ENCODE measurements at places on chromosomes 7 and 10.

DNA sequence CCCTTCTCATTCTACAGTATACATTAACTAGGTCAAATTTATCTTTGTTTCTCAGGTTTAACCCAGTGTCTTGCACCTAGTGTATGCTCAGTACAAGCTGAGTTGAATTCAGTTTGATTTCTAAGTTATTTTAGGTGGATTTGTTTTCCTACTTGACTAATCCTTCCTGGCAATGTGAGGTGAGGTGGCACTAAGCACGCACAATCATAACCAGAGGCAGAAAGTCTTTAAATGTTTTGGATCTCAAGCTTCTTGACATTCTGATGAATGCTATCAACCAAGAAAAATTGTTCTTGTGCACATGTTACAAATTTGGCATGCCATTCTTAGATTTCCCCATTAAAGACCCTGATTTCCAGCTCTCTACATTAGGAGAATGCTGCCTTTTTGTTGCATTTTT, 3.2 kb downstream of the BZW2 start:
- no peak for DNase-seq

DNA sequence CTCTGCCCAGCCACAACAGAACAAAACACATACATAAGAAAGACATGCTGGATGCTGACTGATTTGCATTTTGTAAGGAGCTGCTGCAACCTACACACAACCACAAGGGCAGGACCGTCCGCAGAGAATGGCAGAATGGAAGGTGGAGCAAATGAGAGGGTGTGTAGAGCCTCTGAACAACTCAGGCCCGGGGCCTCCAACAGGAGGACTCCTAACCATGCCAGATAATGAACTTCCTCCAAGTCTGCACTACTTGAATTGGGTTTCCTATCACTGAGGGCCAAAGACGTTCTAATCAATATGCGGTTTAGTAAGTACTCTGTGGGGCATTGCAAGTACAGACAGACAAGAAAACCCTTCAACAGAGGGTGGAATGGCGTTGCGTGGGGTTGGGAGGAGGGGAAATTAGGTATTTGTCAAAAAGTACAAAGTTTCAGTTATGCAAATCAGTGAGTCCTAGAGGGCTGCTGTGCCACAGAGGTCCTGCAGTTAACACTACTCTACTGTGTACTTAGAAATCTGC, 14.6 kb downstream of the VOPP1 start:
- DNase-seq = no peak

DNA sequence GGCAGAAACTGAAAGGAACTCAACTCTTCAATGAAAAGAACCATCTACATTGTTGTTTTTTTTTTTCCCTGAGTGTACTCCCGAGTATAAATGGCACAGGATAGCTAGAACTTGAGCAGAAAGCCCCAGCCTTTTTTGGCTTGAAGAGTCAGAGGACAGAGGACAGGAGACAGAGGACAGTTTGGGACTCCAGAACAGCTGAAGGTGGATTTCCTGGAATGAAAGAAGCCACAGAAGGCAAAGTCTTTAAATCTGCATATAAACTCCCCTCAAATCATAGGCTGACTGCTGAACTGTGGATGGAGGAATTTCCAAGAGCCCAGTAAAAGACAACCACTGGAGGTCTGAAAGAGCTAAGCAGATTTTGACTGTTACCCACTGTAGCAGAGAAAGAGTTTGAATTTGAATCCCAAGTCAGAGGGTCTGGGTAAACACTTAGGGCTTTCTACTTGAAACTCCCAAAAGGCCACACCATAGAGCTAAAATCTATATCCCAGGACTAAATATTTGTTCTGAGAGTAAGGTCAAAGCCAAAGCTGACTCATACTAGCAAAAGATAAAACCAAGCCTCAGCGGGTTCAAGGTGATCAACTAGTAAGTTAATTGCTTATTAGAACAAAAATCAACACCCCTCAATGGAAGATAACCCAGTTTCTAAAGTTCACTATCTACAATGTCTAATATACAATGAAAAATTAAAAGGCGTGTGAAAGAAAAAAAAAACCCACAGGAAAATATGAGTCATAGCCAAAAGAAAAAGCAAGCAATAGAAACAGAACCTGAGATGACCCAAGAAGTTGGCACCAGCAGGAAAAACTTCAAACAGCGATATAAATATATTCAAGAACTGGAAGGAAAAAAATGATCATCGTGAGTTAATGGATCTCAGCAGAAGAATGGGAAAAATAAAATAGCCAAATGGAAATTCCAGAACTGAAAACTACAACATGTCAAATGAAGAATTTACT, 1.8 kb upstream of the OPN1SW start:
- DNase-seq = no peak

- no peak for DNase-seq
Observed at GRCh38 chr7:132508724-132509353, 67.4 kb downstream of the PLXNA4 start.

- no peak for DNase-seq
Observed at GRCh38 chr10:131788386-131788785, 112.4 kb upstream of the PPP2R2D start.

- DNase-seq = no peak
Observed at GRCh38 chr10:122514045-122514840, 46.3 kb upstream of the DMBT1 start.

DNA sequence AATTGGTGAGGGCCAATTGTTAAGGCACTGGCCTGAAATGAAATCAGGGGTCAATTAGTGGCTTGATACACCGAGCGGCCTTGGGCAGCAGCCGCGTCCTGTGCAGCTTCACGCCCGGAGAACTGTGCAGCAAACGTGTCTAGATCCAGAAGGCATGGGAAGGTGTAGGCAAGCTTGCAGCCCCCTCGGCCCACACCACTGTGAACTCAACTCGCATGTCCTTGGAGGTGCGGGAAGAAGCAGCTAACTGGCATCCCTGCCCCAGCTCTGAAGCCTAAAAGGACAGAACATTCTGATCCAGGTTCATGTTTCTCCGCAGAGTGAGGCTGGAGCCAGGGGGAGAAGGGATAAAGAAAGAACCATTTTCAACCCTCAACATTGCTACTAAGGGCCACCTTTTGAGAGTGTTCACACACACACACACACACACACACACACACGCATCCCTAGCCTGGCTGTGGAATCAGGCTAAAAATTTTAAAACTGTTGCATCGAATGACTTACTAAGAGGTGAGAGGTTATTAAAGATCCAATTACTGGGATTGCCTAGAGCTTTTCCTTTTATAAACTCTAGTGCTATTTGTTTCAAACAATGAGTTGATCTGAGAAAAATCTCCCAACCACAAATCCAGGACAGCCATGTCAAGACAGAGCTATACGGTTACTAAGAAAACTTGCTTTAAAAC, 104.0 kb downstream of the PARP12 start:
- DNase-seq = no peak

DNA sequence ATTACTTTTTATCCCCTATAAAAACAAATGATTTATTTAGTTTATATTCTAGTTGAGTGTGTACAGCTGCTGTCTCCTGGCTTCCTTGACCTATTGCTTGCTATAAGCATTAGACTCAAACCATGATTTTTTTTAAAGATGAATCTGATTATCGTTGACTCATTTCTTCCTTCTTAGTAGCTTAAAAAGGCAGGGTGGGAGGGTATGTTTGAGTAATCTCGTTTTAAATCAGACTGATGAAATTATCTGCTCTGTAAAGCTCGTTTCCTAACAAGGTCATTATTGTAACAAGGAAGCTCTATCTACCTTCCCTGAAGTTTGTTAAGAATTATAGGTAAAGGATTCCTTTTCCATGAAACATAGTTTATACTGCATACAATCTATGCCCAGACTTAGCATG, 276.3 kb upstream of the KCND2 start:
- no peak for DNase-seq

DNA sequence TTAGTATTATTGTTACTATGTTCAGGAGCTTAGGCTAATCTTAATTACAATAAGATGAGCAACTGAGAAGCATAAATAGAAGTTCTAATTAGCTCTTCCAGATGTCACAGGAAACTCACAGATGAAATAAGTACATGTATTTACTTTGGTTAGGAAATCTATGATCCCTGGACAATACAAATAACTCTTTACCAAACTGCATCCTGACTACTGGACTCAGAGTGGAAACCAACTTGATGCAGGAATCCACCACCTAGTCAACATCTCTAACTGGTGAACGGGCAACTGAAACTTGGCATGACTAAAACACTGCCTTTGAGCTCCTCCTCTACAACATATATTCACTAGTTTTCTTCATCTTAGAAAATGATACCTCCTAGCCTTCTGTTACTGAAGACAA, 193.2 kb downstream of the AGMO start:
- DNase-seq = no peak

DNA sequence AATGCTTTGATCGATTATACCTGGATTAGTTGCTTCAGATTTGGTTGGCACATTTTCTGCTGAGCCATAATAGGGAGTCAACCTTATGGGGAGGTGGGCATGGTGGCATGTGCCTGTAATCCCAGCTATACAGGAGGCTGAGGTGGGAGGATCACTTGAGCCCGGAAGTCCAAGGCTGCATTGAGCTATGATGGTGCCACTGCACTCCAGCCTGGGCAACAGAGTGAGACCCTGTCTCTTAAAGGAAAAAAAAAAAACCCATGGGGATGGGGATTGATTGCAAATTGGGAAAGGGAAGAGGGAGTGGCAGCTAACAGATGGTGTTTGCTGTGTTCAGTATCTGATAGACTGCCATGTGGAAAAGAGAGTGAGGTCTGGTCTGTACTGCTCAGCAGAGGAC, 11.1 kb downstream of the STK17A start:
- DNase-seq = no peak

- DNase-seq = no peak
Observed at GRCh38 chr10:85784792-85785191, 581.8 kb downstream of the GRID1 start.

GRCh38 chr10:44036425-44036824, 348.5 kb downstream of the CXCL12 start:
- DNase-seq = peak; percentile 22

- DNase-seq = peak; percentile 45
Observed at GRCh38 chr10:86439544-86439943, 72.9 kb upstream of the GRID1 start.

- DNase-seq = no peak
Observed at GRCh38 chr7:51059504-51060142, 257.0 kb downstream of the COBL start.

DNA sequence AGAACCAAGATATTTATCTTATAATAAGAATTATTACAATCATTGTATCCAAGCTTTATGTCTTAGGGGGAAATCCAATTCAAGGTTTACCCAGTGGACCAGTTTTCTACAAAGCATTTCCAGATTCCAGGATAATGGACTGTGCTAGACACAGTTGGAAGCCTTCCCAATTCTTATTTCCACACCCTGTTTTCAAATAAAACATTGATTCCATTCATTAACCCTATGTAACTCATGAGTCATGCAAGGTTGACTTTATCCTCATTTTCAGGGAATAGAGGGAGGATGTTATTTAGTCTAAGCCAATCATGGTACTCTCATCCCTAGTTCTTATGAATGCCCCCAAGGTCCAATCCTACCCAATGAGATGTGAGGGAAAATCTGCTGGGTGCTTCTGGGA, 145.7 kb downstream of the RNLS start:
- no peak for DNase-seq

DNA sequence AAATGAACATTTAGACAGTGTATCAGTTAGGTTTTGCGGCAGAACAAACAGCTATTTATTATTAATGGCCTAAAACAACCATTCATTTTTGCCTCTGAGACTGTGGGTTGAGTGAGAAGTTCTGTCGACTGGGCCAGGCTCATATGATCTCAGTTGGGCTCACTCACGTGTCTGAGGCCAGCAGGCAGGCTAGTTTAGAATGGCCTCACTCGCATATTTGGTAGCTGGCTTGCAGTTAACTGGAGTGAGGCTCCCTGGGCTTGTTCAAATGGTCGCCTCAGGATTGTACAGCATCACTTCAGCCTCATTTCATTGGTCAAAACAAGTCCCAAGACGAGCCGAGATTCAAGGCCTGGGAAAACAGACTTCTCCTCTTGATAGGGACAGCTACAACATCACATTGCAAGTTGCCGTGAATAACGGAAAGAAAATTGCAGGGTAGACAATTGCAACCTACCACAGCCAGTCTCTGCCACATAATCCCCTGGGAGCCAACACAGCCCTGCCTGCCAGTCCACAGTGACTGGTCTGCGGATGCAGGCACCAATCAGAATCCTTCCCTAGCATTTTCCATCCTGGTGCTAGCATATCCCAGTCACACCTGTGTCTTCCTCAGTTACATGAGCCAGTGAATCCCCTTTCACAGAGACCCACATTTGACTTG, 23.1 kb upstream of the PPIF start:
- DNase-seq = no peak

- no peak for DNase-seq
Observed at GRCh38 chr10:3290550-3290949, 118.0 kb upstream of the PITRM1 start.

DNA sequence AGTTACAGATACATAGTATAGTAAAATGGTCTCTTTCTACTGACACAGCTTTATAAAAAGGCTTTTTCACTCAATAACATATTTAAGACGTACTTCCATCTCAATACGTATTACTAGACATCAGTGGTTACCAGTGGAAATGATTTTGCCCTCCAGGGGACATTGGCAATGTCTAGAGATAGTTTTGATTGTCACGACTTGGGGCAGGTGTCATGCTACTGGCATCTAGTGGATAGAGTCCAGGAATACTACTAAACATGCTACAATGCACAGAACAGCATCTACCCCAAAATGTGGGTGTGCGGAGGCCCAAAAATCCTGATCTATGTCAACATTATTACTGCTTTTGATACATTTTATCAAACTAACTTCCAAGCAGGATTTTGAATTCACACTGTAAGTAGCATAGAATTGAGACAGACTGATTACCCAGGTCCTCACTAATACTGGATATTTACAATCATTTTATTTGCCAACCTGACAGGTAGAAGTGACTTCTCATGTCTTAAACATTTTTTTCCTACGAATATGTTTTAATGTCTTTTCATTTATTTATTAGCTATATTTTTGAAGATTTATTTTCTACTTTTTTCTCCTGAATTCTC, 53.8 kb downstream of the HGF start:
- DNase-seq = no peak

GRCh38 chr7:87364246-87364645, 18.8 kb downstream of the CROT start:
- DNase-seq = no peak

DNA sequence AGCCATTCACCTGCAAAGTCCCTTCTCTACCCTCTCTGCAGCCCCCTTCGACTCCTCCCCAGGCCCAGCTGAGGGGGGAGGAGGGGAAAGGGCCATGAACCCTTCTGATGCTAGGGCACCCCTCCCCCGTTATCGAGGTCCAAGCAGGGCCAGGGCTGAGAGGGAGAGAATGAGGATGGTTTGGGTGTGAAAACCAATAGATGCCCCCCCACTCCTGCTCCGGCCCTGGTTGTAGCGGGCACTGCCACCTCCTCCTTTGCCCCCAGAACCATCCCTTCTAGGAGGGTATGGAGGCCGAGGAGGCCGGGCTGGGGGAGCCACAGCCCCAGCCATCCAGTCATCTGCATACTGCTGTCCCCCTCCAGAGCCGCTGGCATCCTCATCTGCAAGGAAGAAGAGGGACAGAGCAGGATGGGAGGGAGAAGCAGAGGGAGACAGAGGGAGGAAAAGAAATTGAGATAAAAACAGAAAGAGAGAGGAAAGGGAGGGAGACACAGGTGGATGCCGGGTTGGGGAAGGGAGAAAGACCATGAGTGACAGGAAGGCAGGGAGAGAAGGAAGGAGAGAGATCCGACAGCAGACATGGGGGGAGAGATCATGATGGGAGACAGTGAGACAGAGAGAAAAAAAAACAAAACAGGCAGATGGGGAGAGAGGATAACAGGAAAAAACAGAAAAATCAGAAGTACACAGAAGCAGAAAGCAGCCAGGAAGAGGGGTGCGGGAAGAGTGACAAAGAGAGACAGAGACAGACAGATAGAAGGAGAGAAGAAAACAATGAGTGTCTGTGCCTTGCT, 1.9 kb upstream of the GAL3ST4 start:
- DNase-seq = no peak

- DNase-seq = peak; percentile 81
Observed at GRCh38 chr7:519484-520390, at the start of gene PDGFA. PDGFA (minus strand) TSS chr7:519846; CDS start chr7:519001, 845 bp downstream.
